ENCODE measurements at places on chromosomes 6 and 20.

DNA sequence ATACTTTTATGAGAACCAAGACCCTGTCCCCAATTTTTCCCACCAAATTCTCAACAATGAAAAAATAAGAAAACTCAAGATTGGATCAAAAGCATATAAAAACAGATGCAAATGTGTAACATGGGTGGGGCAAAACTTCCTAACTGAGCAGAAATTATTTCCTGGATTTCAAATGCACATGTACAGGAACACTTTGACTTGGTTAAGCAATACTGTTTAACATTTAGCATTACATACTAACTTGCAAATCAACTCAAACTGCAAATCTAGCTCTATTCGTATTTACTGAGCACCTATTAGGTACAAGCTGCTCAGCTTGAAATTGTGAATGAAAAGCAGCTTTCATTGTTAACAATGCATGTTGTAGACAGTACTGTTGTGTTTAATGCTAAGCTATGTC is 40.2 kb downstream of the BMP5 start:
- DNase-seq = no peak

- DNase-seq = no peak
Measured at GRCh38 chr6:23499549-23499948, 626.5 kb upstream of the NRSN1 start.

DNA sequence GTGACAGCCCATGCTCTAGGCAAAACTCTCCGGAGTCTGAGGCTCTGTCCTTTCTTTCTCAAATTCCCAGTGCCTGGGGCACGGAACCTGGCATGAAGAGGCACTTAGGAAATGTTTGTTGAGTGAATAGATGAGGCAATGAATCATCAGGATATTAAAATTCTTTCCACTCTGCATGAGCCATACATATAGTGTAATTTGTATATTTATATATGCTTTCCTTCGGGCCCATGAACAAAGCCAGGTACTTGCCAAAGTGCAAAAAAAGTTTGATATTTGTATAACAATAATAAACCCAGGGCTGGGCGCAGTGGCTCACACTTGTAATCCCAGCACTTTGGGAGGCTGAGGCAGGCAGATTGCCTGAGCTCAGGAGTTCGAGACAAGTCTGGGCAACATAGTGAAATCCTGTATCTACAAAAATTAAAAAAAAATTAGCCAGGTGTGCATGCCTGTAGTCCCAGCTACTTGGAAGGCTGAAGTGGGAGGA is 212.3 kb upstream of the ZNF217 start:
- DNase-seq = peak; percentile 95

GRCh38 chr6:149761438-149761837 is 11.9 kb downstream of the PCMT1 start:
- no peak for DNase-seq

GRCh38 chr6:51814418-51814817 is 273.0 kb downstream of the PKHD1 start:
- no peak for DNase-seq

DNA sequence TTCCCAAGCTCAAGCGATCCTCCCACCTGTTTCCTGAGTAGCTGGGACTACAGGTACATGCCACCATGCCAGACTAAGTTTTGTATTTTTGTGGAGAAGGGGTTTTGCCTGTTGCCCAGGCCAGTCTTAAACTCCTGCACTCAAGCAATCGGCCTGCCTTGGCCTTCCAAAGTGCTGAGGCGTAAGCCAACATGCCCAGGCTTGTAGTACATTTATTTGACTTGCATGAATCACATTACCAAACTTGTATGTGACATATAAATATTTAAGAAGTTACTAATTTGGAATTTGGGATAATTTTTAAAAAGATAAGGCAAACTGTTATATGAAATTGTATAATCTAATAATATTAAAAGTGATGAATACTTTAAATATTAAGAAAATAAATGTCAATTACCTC is 157.6 kb downstream of the MCHR2 start:
- peak; percentile 10 for DNase-seq

- DNase-seq = no peak
Measured at GRCh38 chr6:104656235-104656634, 203.5 kb downstream of the HACE1 start.

GRCh38 chr20:9163251-9163650 is 94.4 kb downstream of the PLCB4 start:
- DNase-seq = no peak

DNA sequence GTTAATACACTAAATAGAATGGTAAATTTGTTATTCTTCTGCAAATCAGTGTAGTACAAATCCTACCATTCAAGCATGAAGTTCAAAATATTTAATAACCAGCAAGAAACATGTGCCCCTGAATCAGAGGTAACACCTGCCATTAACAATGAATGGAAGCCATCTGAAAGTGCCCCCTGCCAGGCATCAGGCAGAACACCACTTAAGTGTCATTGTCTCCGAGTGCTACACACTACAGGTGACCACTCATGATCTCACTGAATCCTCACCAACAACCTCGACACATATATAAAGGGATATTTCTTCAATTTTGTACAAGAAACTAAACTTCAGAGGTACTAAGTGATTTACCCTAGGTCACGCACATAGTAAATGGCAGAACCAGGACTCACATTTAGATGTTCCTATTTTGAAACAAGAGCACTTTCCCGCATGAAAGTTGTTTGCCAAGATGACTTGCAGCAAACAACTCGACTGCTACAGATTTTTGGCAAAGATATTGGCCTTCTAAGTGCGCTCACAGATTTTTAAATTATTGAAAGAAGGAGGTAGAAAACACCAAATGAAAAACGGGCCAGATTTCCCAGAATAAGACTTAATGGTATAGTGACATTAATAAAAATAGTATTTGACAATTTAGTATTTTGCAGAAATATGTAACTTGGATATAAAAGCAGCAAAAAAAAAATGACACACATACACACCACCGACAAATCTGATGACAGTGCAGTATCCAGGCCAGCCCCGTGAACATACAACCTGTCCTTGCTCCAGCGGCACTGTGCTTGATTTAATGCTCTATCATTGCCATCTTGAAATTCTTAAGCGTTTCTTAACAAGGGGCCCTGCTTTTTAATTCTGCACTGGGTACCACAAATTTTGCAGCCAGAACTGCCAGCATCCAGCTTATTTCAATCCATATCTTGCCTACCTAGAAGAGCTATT is 274.5 kb downstream of the ALDH8A1 start:
- no peak for DNase-seq

- no peak for DNase-seq
Measured at GRCh38 chr20:59808729-59809381, 124.6 kb downstream of the SYCP2 start.
